ENCODE measurements at places on chromosomes 2 and 18. TPM values are rescaled to one million over a fixed set of nuclear protein-coding genes. Genes with fewer than 3 reads are reported as not detected.

EGR4 gene
- total RNA-seq, result not detected

- DNase-seq, result no peak
These were observed 673.8 kb downstream of the ARHGAP15 start for GRCh38 chr2:143802871-143803650.

ERBB4 gene
- total RNA-seq, result 0.16 TPM

DNA sequence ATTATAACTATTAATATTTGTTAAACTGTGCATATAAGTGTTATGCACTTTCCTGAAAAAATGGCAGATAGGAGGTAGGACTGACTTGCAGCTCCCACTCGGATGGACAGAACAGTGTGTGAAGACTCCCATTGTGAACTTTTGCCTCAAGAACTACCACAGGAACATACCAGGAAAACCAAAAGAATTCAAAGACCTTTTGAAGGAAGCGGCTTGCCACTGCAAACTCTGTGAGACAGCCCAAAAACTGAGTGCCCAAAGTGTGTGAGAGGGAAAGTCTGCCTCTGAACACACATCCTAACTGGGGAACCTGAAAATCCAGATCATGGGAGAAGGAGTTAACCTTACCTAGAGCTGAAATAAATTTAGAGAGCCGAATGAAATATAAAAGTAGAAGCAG, 171.0 kb downstream of the ZBTB7C start:
- DNase-seq, result no peak

DNA sequence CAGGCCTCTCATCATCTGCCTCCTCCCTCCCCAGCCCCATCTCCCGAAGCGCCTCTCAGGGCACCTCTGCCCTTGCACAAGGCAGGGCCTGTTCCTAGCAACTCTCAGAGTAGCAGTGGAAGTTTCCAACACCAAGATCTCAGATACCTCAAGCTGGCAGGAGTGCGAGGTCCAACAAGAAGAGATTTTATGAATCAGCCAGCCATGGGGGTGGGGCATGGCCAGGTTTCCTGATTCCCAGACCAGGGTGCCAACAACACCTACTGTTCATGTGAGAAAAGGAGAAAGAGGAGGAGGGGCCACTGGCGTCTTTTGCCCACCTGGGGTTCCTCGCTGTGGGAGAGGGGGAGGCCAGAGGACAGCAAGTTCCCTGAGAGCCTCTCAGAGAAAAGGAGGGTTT, 6.6 kb upstream of the STEAP3 start:
- no peak for DNase-seq

Measured in fibroblast of the aortic adventitia (primary cell).